ENCODE measurements at places on chromosomes 4 and X.

GRCh38 chrX:131840799-131841495 lies 182.2 kb upstream of the STK26 start:
- no peak for DNase-seq

DNA sequence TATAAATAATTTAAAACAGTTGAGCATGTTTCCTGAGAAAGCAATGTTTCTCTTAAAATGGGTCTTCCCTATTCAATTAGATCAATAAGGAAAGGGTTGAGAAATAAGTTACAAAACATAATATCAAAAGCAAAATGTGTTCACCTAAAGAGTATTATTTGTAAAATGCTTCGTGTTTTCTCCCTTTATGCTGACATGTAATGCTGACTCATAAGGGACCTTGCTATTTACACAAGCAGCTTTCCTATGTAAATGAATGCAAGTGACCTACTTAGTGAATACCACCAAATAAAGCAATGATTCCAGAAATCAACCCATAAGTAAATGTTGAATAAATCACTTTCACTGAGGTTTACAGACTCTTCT lies 91.5 kb downstream of the ELOVL6 start:
- no peak for DNase-seq

DNA sequence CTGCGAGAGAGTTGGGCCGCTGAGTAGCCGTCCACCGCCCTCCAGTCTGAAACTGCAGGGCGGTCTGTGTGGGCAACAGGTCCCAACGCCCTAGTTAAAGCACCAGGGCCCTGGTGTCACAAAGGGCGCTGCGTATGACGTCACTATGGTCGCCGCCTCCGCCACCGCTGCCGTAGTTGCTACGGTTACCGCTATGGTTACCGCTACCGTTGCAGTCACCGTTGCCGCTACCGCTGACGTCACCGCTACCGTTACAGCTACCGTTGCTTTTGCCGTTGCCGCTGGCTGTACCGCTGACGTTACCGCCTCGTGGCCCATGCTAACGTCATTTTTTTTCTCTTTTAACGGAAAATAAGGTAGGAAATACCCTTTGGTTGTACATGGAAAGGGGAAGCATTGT lies at the start of gene PPP1R2C:
Gene PPP1R2C, minus strand, starts transcription at position 68 of the 400 bp plus-strand sequence. CDS start 84 bp downstream, outside the sequence.
- DNase-seq, result no peak

GRCh38 chr4:18859468-18859867 lies 837.9 kb upstream of the LCORL start:
- DNase-seq, result no peak

GRCh38 chr4:3225936-3226335 lies 23.0 kb upstream of the MSANTD1 start:
- DNase-seq, result no peak

DNA sequence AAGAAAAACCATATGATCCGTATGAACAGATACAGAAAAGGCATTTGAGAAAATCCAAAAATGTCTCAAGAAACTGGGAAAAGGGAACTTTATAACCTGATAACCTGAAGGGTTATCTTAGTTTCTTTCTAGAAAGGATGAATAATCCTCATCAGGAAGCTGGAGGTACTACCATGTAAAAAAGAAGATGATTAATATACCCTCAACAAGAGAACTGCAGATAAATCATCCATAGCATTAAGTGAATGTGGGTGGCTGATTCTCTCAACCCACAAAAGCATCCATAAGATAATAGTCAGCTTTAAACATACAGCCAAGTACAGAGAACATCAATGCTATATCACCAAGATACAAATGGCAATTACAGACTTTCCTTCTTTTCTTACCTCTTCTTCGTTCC lies 26.4 kb downstream of the ANAPC10 start:
- DNase-seq, result no peak

DNA sequence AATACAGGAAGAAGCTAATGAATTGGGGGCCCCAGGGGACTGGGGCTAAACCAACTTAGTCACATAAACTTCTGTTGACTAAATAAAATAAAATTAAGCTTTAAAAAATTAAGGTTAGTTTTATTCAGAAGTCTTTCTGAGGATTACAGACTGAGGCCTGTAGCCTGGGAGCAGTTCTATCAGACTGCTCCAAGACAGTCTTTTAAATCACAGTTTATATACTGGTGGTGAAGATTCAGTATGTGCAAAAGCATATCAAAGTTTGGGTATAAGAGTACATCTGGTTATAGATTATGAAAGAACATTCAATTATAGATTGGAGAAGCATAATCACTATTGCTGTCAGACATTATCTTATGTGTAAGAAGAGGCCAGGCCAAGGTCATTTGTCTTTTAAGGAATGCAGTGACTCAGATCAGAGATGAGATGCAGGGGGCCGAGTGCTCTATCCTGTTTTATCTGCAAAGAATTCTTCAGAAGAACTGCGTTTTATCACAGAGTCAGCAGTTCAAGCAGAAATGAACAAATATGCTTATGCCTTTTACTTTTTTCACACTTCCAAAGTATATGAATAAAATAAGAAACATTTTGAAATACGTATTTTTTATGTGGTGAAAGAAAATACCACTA lies 109.4 kb downstream of the PDHA2 start:
- DNase-seq, result no peak

GRCh38 chrX:109629310-109629709 lies 4.3 kb upstream of the KCNE5 start:
- DNase-seq, result no peak

GRCh38 chr4:151833174-151833573 lies 72.4 kb upstream of the GATB start:
- no peak for DNase-seq

DNA sequence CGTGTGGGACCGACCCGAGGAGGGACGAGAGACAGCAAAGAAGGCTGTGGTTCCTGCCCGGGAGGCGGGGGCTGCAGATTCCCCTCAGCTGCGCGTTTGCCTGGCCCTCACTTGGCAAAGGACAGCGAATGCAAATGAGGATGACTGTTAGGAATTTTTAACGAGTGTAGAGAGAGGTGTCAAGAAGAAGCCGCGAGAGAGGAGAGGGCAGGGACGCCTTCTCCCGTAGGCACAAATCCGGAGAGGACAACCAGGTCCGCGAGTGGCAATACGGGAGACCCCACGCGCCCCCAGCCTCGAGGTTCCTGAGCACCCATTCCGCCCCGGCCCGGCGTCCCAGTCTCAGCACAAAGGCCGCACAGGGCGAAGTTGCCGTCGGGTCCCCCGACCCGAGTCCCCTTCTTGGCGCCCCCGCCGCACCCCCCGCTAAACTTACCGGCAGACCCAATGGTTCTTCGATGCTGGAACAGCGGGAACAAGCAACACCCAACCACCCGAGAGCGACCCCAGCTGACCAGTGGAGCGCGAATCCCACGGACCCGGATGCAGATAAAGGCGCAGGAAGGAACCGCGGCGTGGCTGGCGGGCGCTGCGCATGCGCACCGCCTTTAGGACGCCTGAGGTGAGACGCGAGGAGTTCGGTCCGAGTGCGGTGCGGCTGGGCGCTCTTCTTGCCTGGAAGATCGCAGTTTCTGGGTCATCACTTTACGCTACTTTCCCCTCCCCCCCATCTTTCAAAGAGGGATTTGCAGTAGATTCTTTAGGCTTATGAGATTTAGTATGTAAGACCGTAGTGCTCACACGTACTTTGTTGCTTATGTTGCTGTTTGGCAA lies at the start of gene GNPDA2:
Gene GNPDA2, minus strand, starts transcription at position 519 of the 834 bp plus-strand sequence. CDS start 4,349 bp downstream, outside the sequence.
- peak; percentile 85 for DNase-seq

GRCh38 chrX:46686003-46686645 lies 72.8 kb downstream of the SLC9A7 start:
- DNase-seq, result no peak

GRCh38 chrX:24294619-24295018 lies 19.2 kb downstream of the SUPT20HL2 start:
- no peak for DNase-seq

GRCh38 chr4:144578681-144579080 lies 67.3 kb upstream of the HHIP start:
- no peak for DNase-seq

GRCh38 chr4:129152350-129152749 lies 56.4 kb downstream of the C4orf33 start:
- no peak for DNase-seq

GRCh38 chrX:47030339-47030738 lies 47.9 kb upstream of the RGN start:
- DNase-seq, result no peak

DNA sequence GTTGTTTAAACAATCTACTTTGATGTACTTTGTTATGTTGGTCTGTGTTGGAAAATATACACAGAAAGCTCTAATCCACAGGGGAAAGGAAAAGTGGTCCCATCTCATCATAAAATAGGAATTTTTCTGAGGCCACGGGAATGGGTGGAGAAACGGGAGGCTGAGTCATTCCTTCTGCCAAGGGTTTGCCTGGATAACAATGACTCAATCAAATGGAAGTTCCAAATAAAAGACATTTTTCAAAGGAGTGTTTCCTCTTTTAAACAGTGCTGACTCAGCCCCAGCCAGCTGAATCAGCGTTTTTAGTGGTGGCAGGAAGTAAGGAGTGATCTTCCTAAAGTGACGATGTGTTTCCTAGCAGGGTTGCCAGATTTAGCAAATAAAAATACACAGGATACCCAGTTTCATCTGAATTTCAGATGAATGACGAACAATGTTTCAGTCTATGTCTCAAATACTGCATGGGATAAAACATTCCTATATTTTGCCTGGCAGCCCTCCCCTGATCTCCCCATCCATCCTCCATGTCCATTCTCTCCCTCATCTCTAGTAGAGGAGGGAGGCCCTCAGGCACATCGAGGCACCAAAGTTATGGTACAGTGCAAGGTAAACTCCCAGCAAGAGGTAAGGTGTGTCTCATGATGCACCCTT lies 345.4 kb upstream of the GATB start:
- no peak for DNase-seq

DNA sequence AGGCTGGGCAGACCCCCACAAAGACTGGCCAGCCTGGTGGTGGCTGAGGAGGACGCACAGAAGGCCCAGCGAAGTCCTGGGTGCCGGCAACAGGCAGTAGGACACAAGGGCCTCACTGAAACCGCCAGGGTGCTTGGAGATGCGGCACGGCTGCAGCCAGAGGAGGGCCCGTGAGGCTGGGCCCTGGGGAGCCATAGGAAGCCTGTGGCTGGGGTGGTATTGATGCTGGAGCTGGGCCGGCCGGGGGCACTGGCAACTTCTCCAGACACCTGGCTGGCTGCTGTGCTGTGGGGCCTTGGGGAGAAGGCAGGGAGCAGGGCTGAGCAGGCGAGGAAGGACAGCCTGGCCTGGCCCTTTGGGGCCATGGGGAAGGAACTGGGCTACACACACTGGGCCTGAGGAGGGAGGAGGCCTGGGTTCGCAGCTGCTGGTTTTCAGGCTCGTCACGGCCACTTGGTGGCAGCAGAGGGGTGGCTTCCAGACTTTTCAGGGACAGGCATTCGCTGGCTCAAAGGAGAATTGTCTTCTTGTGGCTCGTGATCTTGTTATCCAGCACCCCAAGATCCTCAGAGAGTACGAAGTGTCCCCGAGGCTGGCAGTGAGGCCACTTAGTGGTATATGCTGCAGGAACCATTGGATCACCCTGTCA lies 37.2 kb downstream of the ATP2B3 start:
- peak; percentile 88 for DNase-seq

DNA sequence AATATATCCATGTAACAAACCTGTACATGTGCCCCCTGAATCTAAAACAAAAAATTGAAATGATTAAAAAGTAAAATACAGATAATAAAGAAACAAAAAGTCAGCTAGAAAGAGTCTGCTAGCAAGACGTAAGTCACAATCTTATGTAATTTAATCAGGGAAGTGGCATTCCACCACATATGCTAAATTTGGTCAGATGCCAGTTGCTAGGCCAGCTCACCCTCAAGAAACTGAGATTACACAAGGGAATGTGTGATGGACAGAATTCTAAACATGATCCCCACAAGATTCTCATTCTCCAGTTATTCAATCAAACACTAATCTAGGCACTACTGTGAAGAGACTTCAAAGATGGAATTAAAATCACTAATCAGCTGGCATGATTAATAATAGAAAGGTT lies 689.3 kb downstream of the CENPC start:
- no peak for DNase-seq

DNA sequence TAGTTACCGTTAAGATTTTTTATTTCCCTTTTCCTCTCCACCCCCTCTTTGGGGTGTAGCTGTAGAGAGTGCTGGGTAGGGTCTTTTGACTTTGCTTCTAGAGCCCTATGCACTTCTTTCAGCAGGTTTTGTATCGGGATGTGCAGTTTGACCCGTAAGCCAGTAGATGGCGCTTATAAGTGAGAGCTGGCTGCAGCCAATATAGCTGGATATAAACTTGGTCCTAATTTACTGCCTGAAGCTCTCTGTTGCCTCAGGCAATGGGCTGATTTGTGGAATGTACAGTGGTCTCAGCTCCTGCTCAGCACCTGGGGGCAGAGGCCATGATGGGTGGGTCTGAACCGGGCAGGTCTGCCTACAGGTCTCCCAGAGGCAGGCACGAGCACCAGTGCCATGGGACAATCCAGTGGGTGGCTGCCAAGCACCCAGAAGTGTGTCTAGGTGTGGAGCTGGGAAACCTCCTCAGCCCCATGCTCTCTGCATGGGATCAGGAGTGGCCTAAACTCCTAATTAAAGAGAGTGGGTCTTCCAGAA lies 146.5 kb downstream of the SPANXN1 start:
- no peak for DNase-seq

DNA sequence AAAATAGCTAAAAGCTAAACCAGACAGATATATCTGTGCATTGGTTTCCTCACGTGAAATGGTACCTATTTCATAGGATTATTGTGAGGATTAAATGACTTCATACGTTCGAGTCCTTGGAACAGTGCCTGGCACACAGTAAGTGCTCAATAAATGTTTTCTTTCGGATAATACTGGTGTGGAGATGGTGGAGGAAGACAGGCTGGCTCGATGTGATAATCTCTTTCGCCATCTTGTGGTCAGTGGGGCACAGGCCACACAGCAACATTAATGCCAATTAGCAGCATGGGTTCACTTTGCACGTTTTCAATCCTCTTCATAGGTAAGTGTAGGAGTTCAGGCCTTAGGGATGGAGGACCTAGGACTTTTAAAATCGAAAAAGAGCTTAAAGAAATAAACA lies 9.3 kb downstream of the PAGE4 start:
- DNase-seq, result peak; percentile 31

- DNase-seq, result no peak
Measured at GRCh38 chr4:71995297-71995696, 36.5 kb upstream of the NPFFR2 start.

DNA sequence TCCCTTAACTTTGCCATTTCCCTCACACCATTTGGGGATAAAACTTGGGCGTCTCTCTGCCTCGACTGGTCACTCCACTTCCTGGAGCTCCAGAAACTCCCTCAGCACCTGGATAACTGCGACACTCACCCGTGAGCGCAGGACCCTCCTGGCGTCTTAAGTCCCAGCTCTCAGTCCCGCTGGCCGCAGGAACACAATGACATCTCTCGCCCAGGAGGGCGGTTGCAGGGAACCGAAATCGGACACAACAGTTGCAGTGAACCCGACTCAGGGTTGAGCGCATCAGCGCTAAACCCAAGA lies 370.9 kb upstream of the SMIM31 start:
- no peak for DNase-seq

DNA sequence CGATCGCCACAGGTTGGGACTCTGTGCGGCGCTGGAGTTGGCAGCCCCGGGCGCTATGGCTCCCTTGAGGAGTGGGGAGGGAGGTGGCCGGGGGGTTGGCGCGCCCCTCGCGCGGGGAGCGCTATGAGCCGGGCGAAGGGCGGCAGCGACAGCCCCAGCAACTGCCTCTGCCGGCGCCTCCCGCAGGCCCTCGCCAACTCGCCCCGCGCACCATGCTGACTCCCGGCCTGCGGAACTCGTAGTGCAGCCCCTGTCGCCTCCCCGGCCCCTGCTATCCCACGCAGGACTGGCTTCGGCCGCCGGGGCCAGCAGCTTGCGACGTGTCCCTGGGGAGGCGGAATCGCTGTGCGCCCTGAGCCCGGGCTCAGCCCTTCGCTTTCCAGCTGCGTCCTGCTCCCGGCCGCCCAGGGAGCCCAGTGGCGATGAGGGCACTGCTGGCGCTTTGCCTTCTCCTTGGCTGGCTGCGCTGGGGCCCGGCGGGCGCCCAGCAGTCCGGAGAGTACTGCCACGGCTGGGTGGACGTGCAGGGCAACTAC lies 415 bp downstream of the SHISA3 start:
- no peak for DNase-seq
